ENCODE measurements at places on chromosomes 13 and 19.

DNA sequence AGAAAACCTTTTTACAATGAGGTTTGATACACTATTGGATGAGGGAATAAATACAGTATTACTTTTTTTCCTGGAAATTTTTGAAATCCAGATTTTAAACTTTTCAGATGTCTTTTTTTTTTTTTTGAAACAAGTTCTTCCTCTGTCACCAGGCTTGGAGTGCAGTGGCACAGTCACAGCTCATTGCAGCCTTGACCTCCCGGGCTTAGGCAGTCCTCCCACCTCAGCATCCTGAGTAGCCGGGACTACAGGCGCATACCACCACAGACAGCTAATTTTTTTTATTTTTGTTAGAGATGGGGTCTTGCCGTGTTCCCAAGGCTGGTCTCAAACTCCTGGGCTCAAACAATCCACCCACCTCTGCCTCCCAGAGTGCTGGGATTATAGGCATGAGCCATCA lies 96.8 kb downstream of the RNF17 start:
- DNase-seq, result no peak

DNA sequence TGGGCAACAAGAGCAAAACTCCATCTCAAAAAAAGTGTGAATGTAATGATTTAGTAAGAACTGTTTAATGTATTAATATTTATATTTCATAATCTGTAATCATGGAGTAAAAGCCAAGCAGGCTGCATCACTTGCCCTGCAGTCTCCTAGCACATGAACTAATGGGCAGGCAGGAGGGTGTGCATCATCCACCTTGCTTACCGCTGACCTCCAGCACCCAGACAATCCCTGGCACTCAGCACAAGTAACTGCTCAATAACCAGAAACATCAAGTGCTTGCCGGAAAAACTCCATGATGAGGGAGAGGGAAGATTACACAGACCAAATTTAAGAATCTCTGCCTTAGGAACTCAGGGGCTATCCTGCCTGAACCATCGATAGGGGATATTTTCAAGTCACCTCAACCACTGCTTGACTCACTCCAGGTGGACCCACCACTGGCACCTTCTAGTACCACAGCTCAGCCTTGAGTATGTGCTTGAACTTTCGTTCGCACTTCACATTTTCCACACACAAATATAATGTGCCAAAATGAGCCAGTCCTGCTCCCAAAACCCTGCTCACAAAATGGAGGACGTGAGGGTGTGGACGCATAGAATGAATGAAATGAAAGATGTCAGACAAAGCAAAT lies 18.6 kb downstream of the BRD4 start:
- DNase-seq, result no peak

DNA sequence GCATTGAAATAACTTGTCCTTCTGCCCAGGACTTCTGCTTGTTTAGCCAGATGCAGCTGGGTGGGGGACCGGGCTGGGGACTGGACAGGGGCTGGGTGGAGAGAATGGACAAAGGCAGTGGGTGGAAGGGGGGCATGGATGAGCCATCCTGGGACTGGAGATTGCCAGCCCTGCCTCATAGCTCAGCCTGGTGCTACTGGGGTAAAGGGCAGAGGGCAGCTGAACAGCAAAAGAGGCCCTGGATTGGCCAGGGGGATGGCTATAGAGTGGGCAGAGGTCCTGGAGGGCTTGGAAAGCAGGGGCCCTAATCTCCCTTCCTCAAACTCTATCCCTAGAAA lies 17.7 kb upstream of the PLAUR start:
- DNase-seq, result no peak

DNA sequence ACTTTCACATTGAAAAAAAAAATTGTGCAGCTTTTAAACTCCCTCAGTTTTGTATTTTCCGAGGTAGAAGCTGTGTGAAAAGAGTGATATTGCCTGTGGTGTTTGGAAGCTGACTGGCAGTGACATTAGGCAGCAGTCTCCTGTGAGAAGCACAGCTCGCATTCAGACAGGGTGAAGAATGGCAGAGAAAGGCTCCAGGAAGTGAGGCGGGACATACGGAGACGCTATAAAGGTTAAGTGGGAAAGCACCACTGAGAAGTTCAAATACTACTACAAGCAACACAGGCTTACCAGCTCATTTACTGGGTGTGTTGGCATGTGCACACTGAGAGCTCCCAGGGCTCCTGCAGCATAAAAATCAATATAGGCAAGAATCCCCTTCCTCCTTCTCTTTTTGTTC lies 88.4 kb downstream of the RXFP2 start:
- no peak for DNase-seq

DNA sequence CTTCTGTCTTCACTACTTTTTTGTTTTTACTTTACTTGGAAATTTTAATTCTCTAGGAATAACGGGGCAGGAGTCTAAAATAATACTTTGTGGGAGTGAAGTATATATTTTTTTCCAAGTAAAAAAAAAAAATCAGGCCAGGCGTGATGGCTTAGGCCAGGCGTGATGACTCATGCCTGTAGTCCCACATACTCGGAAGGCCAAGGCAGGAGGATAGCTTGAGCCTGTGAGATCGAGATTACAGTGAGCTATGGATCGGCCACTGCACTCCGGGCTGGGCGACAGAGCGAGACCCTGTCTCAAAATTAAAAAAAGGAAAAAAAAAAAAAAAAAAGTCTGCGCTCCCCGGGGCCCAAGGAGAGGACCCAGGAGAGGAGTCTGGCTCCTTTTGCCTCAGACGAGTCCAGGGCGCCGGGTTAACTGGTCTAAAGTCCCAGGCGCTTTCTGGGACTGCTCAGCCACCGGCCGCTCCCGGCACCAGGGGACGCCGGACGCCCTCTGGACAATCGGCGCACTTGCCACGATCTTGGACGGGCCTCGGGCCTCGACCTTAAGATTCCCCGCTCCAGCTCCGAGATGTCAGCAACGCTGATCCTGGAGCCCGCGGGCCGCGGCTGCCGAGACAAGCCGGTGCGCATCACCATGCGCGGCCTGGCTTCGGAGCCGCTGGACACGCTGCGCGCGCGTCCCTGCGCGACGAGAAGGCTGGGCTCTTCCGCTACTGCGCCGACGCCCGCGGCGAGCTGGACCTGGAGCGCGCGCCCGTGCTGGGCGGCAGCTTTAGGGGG lies 2.7 kb upstream of the ZFP82 start:
- peak; percentile 31 for DNase-seq

- DNase-seq, result peak; percentile 29
Measured at GRCh38 chr19:1690699-1691307, 38.4 kb upstream of the TCF3 start.

DNA sequence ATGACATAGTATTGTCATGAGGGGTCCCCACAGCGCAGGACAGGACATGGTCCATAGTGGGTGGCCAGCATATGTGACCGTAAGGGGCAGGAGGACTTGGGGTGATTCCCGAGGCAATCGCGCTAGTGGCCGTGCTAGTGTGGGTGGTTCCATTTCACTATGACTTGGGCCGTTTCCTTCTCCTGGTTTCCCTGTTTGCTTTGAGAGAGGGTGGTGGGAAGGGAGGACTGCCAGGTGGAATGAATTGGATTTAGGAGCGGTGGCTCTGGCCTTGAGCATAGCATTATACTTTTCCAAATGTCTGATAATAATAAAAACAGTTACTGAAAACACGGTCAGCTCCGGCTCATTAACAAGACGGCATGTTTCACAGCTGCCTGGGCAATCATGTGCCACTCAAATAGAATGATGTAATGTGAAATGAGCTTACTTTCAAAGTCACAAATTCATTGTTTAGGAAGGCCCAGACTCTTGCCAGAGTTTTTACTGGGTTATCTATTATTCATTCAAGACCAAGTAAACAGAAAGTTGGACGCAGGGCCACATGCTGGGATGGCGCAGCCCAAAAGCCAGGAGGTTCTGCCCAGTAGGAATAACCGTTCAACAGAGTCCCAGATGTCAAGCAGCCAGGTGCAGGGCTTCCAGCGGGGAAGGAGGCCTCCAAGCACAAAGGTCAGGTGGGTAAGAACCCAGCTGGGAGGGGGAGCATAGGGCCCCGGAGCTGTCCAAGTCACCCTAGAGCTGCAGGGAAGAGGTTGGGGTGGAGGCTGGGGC lies 19.6 kb upstream of the SLC15A1 start:
- DNase-seq, result no peak
